Activated CD4-positive, alpha-beta T cell treated with anti-CD3 and anti-CD28 coated beads for 36 hours (primary cell): ENCODE measurements at places on chromosomes 16 and 17. TPM values are rescaled to one million over a fixed set of nuclear protein-coding genes. Genes with fewer than 3 reads are reported as not detected.

MYH1 gene
- not detected for total RNA-seq

JUP gene
- total RNA-seq = 0.54 TPM

- no peak for DNase-seq
These were observed 84.9 kb upstream of the RPH3AL start for GRCh38 chr17:437545-437944.

DNA sequence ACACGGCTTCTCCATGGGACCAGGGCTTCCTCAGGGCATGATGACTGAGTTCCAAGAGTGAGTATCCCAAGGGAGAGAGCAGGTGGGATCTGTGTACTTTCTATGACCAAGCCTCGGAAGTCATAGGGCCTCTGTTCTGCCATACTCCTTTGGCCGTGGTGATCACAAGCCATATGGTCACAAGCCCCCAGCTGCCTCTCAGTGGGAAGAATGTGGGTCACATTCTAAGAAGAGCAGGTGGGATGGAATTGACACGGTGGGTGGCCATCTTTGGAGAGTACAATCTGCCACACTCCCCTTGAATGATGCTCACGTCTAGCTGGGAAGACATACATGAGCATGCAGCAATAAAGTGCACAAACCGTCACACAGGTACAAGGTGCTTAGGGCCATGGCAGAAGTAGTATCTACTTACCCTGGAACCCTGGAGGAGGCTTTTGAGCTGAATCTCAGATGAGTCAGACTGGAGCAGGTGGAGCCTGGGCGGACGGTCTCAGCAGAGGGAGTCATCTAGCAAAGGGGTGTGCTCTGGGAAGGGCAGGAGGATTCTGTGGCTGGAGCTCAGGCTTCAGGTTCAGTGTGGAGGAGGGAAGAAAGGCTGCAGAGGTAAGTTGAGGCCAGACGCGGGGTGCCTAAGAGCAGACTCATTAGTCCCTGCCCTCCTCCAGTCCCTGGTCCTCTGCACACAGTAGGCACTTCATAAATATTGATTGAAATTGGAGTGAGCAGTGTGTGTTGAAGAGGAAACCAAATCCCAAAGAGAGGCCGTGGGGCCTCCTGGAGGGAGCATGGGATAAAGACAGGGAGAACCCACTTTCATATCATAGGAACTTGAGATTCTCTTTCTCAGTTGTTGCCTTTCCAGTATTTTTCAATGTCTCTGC lies 26.6 kb downstream of the GOSR2 start:
- no peak for DNase-seq
